Stimulated activated CD8-positive, alpha-beta memory T cell treated with anti-CD3 and anti-CD28 coated beads, Interleukin-7, amount 100 ng/mL, for 1 hour (primary cell): ENCODE measurements at places on chromosomes 3 and 15.

- no peak for DNase-seq
These were observed 471.0 kb downstream of the ZPLD1 start for GRCh38 chr3:102905811-102906210.

DNA sequence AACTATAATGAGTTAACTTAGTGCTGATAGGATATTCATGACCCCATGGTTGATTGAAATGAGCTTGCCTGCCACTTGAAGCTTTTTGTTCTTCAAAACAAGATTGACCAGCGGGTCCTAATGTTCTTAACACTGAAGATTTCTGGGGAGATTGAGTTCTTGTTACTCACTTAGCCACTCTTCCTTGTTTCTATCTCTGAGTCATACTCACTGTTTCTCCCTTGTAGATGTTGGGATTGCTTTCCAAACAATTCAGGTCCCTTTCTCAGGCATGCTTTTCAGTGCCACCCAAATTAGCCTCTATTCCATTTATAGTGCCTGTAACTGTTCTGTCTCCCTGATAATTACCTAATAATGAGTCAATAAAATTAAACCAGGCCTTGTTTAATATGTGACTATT is 517.0 kb downstream of the SQOR start:
- no peak for DNase-seq

DNA sequence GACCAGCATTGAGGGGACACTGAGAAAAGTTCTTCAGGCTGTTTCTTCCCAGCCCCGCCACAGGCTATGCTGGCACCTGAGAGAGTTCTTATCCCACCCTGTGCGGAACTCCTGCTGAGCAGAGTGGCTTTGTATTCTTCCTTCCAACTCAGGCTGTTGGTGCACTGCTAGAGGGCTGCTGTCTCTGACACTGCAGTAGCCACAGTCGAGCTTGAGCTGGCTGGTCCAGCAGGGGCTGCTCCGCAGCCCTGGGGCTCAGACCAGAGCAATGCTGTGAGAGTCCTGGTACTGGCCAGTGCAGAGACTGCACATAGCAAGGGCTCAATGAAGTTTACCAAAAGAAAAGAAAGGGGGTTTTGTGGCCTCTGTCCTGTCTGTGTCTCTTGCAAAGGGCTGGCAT is 3.6 kb downstream of the GNAI2 start:
- DNase-seq, result no peak

GRCh38 chr15:39194106-39194830 is 386.6 kb upstream of the THBS1 start:
- DNase-seq, result no peak

- DNase-seq, result no peak
These were observed 138.0 kb downstream of the FBN1 start for GRCh38 chr15:48507416-48508065.

DNA sequence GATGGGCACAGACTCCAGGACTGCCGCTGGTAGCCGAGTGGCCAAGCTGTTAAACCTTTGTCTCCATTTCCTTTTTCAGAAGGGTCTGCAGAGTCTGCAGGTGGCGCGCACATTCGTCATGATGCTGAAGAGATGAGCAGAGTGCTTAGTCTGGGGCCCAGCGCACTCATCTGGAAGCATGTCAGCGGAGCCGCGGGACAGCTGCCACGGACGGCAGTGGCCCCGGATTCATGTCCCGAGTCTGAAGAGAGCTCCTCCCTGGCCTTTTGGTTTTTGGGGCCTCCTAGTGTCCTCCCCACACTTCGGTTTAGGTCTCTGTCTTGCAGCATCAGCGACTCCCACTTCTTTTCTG is 42.6 kb downstream of the KLHL25 start:
- DNase-seq, result no peak

- DNase-seq, result no peak
These were observed 44.8 kb downstream of the ALDH1L1 start for GRCh38 chr3:126135406-126136076.
